Uterus (tissue), 4 donors: ENCODE measurements at places on chromosomes 16 and 17. TPM values are rescaled to one million over a fixed set of nuclear protein-coding genes. Genes with fewer than 3 reads are reported as not detected.

NOD2 gene
- 1.9 TPM for total RNA-seq

POLR2C gene
- 109 TPM for total RNA-seq

KRTAP16-1 gene
- total RNA-seq = not detected

DNA sequence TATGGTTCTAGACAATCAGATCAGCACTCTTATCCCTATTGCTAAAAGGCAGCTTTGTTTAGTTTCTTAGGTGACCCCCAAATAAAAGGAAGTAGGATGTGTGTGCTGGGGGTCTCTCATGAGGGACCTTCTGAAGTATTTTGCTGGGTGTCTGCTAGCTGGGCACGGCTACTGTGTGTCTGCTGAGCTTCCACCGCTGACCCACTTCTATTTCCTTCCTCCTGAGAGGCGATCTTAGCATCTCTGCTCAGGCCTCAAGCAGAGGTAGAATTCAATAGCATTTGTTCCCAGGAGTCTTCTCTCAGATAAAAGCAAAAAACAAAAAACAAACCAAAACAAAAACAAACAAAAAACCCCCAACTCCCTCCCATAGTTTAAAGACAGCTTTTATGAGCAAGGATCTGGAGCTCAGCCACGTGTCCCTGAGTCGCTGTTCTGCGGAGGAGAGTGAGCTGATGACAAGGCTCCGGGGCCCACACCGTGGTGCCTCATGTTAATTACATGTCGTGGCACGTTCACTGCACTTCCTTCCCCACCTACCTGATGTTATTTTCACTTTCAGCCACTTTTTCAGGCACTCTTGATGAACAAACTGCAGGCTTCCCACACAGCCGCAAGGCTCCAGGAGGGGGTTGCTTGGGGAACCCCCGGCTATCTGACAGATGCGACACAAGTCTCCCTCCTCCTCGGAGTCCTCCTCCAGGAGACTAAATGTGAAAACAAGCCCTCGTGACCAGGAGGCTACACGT is 83.5 kb downstream of the MARCHF10 start:
- no peak for DNase-seq

KRT28 gene
- not detected for total RNA-seq

- peak; percentile 88 for DNase-seq
Observed at GRCh38 chr17:49193513-49194296, 16.7 kb downstream of the GNGT2 start.
